Left ventricle myocardium superior (tissue), 1 donor: ENCODE measurements at places on chromosomes 3 and 15. TPM values are rescaled to one million over a fixed set of nuclear protein-coding genes. Genes with fewer than 3 reads are reported as not detected.

Gene WDR5B
- total RNA-seq, result 2.9 TPM

DNA sequence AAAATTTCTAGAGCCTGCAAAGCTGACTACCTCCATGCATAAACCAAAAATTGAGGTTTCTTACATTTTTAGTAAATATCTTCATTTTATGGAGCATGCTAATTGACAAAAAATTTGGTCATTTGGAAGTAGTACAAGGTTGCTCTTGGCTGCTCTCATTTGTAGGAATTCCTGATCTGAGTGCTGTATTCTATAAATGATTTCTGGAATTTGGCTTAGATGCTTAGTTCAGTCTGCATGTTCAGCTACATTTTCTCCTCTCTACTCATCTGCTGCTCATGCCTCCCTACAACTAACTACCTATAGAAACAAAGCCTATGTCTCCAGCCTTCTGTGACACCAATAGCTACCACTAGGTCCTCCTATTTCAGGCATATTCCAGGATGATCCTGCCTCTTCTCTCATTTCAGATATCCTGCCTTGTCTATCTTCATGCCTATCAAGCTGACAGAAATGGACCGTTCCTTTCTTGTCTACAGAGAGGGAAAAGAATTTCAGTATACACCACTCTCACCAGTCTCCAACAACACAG lies 901.1 kb downstream of the TBL1XR1 start:
- no peak for DNase-seq

GRCh38 chr3:52838561-52839267 lies 3.9 kb upstream of the MUSTN1 start:
- peak; percentile 10 for DNase-seq

Gene TNFSF10
- total RNA-seq, result 18.8 TPM

GRCh38 chr3:4744405-4745234 lies 234.6 kb upstream of the BHLHE40 start:
- no peak for DNase-seq

GRCh38 chr3:25044762-25045710 lies 383.0 kb upstream of the RARB start:
- DNase-seq, result no peak

DNA sequence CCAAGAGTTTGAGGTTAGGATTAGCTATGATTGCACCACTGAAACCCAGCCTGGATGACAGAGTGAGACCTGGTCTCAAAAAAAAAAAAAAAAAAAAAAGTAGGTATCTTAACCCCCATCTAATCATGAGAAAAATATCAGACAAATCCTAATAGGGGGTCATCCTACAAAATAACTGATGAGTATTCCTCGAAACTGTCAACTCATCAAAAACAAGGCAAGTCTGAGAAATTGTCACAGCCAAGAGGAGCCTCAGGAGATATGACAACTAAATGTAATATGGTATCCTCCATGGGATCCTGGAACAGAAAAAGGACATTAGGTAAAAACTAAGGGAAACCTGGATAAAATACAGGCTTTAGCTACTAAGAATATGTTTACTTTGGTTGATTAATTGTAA lies 70.6 kb downstream of the LRRC49 start:
- no peak for DNase-seq

DNA sequence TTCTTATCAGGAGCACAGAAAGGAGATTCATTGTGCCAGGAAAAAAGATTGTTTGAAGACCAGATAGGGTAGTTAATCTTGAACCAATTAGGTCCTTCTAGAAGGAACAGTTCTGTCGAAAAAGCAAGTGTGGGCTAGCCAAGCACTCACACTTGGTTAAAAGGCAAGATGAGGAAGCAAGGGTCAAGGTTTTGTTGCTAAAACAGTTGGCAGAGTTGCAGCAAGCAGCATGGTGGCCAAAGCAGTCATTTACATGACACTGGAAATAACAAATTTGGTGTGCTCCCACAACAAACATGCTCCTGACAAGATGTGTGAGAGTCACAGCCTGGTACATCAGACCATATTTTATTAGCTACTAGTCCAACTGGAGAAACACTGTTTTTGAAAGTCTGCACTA lies 228.0 kb upstream of the CFAP20DC start:
- no peak for DNase-seq

Gene MUSTN1
- 10.9 TPM for total RNA-seq

DNA sequence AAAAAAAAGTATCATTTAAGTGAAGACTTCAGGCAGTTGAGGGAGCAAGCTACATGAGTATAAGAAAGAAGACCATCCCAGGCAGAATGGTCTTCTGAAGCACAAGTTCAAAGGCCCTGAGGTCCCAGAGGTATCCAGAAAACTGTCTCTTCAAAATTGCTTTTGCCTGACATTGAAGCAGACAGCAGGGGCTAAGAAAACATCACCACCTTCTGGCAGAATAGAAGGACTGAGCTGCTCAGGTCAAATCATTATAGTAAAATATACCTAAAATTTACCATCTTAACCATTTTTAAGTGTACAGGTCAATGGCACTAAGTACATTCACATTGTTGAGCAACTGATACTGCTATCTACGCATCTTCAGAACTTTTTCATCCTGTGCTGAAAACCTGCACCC lies 16.4 kb downstream of the GPR160 start:
- no peak for DNase-seq

Gene PRKCI
- 15.8 TPM for total RNA-seq
